ENCODE measurements at places on chromosomes 3 and 15.

DNA sequence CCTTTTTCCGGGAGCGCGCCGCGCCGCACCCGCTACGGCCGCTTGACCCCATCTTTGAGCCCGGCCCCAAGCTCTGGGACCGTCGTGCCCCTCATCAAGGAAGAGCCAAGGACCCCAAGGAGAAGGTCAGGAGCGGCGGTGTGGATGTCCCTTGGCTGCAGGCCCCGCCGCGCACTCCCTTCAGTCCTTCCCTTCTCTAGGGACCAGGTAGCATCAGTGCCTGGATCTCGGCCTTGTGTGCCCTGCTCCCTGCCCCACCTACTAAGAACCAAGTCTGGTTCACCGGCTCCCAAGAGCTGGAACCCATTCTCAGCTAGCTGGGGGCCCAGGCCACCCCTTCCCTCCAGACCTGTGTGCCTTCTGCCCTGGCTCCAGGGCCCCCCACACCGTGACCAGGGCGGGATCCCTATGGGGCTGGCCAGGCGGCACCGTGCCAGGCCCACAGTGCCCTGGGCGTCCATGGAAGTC is 69.3 kb upstream of the CGNL1 start:
- DNase-seq: no peak

- no peak for DNase-seq
Measured at GRCh38 chr15:99279290-99279689, 28.0 kb downstream of the LRRC28 start.

GRCh38 chr3:29440413-29441305 is 159.8 kb downstream of the RBMS3 start:
- DNase-seq: no peak

DNA sequence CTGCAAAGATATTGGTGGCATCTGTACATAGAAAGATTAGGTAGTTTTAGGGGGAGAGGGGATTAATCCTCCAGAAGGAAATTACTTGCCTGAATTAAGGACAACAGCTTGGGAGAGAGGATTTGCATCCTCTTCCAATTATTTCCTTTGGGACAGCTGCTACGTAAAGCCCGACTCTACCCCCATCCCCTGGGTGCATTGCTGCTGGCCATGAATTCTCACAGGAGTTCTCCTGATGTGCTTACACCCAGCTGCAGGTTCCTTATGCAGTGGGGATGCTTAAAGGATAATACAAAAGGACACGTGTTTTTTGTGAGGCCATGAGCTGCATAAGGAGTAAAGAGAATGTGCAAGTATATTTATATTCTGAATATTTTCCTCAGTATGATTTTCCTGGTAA is 132.3 kb downstream of the VPS8 start:
- DNase-seq: no peak

GRCh38 chr15:50418041-50418583 is 6.1 kb upstream of the USP8 start:
- no peak for DNase-seq

DNA sequence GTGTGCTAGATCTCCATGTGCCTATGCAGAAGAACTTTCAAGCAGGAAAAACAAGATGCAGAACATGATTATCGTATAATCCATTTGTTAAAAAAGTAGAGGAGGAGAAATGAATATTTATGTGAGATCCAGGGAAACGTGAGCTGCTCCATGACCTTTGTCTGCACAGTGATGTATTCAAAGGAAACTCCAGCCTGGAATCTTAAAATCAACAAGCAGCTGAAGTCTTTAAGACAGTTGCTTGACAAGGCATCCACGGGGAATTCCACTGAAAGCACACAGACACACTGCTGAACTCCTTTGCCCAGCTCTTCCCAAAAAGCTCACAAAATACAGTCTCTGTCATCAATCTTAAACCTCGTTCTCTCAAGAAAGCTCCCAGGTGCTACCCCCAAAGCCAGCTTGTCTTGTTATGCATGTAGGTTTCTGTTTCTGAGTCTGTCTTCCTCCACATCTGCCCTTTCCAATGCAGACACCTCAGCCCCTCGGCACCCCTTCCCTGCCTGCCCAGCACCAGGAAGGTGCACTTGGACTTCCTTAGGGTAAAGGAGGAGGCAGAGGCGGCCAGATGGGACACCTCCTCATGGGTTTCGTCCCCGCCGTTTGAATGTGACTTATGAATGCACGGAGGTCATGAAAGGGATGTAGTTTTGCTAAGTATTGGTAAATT is 28.7 kb downstream of the LRRK1 start:
- no peak for DNase-seq

- DNase-seq: no peak
Measured at GRCh38 chr3:131541288-131541687, 38.5 kb upstream of the MRPL3 start.

- no peak for DNase-seq
Measured at GRCh38 chr3:52857864-52858263, 23.0 kb upstream of the MUSTN1 start.

- no peak for DNase-seq
Measured at GRCh38 chr3:114274929-114275328, 18.9 kb upstream of the TIGIT start.

GRCh38 chr3:115687721-115688120 is 64.4 kb downstream of the GAP43 start:
- DNase-seq: no peak

- DNase-seq: no peak
Measured at GRCh38 chr3:188946351-188947240, 225.2 kb upstream of the TPRG1 start.

DNA sequence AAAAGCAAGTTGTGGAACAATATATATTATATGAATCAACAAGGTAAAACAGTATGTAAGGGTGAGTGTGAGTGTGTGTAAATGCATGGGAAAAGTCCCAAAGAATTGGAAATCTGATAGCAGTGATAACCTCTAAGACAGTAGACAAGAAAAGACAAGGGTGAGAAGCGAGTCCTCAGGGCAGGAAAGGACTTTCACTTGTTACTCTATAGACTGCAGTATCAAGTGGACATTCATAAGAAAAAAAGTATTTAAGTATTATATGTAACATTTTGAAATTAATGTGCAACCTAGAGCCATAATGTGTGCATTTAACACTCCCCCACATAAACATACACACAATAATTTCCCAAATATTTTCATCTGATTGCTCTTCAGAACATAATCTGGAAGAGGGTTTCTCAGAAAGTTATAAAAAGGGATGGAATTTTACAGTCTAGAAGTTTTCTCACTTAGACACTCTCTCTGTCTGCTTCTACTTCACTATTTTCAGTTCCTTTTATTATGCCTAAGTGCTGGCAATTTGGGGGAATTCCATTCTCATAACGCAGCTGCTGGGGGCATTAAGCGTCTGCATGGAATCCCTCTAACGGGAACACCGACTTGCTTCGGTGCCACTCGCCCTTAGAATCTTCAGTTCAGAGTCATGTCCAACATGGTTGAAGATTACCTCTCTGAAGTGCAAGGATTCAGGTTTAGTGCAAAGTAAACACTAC is 50.0 kb upstream of the CDIN1 start:
- no peak for DNase-seq

DNA sequence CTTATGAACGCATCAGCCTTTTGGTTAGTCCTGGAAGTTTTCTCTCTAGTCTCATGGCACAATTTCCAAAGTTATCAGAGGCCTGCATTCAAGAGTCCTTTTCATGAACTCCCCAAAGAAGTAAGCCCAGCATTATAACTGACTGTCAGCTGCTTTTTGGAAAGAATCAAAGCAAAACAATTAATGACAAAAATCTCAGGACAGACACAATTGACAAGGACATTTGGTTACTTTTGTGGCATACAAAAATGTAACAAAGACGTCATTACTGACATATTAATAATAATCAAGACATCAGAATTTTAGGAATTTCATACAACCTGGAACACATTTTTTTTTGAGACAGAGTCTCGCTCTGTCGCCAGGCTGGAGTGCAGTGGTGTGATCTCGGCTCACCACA is 21.2 kb downstream of the KATNBL1 start:
- no peak for DNase-seq

GRCh38 chr15:72592097-72592496 is 62.4 kb upstream of the GOLGA6B start:
- no peak for DNase-seq

GRCh38 chr15:44216958-44217357 is 21.9 kb upstream of the FRMD5 start:
- DNase-seq: no peak

DNA sequence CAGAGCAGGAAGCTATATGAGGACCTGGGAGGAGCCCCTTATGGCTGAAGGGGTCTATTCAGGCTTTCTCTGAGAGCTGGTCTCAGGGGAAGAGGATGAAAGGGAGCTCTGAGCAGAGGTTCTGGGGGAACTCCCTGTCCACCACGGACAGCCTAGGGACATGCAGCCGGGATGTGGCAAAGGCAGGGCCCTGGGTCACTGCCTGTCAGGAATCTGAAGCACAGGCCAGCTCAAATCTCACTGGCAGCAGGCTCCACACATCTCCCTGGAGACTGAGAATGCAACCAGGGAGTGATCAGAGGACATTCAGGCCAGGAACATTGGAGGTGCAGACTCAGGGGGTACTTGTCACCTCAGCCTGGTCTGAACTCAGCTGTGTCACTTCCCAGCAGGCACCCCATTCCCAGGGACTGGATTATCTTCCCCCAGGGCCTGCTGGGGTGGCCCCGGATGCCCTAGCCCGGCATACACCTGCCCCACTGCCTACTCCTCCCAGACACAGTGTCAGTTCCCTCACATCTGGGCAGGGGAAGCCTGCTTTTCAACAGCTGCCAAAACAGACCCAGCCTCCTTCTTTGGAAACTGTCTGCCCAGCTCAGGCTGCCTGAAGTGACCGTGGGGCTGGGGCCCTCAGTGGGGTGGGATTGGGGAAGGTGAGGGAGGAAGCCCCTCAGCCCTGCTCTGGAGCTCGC is 18.3 kb upstream of the SEMA3F start:
- DNase-seq: no peak

- no peak for DNase-seq
Measured at GRCh38 chr3:58009026-58009748, 965 bp downstream of the FLNB start.

DNA sequence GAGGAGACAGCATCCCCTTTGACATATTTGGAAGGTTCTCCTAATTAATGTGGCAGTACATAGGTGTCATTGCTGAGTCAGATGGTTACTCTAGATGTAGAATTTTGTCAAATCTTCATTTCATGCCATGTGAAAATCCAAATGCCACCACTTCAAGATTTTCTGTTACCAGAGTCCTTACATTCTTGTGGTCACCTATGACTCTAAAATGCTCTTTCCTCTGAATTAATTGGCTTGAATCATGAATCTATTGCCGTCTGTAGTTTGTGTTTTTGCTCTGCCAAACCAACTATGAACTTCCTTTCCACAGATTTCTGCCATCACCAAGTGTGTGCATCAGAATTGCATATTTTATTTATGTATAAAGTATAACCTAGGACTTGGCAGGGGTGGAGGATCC is 269.4 kb upstream of the ZPLD1 start:
- no peak for DNase-seq

- no peak for DNase-seq
Measured at GRCh38 chr15:80560601-80561400, 134.3 kb upstream of the ABHD17C start.

DNA sequence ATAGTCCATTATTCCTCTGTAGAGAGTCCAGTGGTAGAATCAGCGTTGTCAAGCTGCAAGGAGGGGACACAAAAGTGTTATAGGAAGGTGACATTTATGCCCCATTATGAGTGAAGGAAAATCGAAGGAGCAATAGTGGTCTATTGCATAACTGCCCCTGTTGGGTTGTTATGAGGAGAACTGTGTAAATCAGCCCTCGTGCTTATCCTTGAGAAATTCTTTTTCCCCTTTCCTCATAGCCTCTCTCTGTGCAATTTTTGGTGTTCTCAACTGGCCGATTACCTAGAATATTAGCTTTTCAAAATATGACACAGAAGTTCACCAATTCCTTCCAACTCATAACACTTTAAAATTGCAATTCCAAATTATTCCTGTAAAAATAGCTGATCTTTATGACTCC is 286.6 kb downstream of the RBMS3 start:
- no peak for DNase-seq

DNA sequence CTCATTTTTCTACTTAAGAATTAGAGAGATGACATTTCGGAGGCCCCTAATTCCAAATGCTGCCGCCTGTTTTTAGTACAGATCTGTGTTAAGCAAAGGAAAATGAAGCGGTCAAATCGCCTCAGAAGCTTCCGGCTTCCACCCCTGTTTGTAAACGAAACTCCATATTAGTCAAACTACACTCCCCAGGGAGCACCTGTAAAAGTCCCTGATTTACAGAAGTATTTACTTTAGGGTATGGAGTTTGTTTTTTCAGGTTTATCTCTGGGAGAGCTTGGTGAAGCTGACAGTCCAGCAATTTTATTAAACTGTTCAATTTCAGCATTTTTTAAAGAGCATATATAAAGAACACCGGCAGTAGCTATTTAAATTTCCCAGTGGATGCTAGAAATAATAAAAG is 319.8 kb downstream of the FHIT start:
- DNase-seq: no peak

GRCh38 chr3:146914409-146914808 is 309.3 kb upstream of the PLSCR5 start:
- DNase-seq: no peak

DNA sequence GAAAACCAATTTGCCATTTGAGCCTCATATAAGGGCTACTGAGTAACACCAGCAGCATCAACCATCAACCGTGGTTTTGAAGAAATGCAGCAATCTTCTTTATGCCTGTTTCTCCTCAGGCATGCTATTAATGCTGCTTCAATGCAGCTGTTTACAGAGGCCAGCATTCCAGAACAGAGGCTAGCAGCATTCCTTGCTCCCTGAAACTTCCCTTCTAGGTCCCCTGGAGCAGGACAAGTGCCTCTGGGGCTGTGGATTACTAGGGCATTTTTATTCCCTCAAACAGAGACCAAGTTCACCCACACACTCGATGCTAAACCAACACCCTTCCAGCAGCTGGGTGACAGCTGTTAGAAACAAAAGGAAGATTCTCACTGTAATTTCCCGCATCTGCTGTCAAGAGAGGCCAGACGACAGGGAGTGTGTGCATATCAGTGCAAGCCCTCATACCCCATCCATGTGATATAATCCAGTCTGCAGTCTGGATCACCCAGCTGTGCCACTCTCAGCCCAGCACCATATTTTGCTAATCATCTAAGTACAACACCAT is 57.5 kb downstream of the HOMER2 start:
- no peak for DNase-seq

DNA sequence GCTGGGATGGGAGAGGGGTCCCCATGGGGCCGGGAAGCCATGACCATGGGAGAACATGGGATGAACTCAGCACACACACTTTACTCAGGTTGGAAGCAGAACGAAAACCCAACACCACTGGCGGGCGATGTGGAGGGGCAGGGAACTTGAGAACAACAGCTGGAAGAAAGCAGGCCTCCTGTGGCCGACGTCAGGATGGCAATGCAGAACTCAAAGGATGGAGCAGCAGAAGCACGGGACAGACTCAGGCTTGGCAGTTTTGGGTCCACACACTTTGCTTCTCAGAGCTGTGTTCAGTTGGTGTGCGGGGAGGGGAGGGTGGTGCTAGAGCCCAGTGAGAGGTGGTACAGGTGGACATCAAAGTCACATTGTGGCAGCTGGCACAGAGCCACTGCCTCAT is 80.7 kb downstream of the SEC22A start:
- DNase-seq: no peak

DNA sequence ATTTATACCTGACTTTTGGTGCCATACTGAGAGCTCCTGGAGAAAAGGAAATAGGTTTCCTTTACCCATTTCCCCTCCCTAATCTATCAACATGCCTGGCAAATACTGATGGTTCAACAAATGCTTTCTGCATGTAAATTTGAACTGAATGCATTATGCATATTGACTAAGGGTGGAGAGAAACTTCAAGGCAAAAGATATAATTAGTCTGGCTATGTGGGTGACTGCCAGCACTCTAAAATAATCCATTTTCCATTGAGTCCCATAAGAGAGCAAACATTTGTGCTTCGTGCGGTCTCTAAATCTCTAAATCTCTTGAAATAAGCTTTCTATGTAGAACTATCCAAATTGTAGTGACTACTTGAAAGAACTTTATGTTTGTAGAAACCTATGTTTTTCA is 451.3 kb upstream of the LMCD1 start:
- no peak for DNase-seq
